ENCODE measurements at places on chromosomes 16 and 17.

DNA sequence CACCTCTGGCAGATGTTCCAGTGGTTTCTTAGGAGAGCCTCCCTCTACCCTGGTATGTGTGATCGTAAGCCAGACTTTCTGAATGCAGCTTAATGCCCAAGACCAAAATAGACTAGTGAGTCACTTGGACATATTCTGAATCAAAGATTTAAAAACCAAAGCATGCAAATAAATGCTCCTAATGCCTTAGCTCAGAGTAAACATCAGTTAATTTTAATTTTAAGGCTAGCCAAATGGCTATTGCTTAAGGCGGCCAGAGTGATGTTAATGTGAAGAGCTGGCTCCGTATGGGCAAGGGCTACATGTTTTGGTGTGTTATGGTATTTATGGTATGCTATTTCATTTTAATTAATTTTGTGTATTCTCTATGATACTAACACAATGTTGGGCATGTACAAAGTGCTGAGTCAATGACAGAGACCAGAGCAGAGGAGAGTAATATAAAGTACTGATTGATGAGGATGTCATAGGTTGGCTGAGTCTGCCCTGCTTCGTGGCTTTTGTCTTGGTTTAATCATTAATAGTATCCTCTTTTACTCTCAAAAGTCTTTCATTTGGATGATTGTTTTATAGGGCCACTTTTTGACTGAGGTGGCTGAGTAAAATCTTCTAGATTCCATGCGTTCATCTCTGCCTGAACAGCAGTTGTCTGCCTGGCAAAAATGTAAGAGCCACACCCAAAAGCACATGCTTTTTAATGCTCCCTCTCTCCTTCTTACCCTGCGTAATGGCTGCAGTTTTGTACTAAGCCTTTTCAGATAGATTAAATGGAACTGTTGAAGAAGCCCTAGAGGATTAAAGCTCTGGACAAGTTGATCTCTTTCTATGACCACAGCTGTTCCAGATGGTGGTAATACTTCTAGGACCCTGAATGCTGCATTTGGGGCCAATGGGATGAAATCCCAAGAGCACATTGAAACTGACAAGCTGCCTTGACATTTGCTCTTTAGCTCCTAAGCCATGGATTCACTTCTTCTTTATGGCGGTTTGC, 59.6 kb downstream of the MAP2K6 start:
- DNase-seq = peak; percentile 69

DNA sequence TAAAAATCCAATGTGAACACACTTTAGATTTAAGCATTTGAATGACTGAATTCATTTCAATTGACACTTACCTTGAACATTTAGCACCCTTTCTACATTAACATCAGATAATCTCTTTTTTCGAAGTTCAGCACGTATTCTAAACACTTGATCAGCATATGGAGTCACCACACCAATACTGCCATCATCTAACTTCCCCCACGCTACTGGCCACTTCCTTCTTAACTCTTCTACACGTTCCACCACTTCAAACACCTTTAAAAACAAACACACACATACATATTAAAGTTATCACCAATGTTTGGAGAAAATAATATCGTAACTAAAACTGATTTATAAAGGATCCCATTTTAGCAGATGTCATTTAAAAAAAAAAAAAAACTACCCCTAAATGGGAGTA, 93.5 kb downstream of the CACNG1 start:
- DNase-seq = no peak

DNA sequence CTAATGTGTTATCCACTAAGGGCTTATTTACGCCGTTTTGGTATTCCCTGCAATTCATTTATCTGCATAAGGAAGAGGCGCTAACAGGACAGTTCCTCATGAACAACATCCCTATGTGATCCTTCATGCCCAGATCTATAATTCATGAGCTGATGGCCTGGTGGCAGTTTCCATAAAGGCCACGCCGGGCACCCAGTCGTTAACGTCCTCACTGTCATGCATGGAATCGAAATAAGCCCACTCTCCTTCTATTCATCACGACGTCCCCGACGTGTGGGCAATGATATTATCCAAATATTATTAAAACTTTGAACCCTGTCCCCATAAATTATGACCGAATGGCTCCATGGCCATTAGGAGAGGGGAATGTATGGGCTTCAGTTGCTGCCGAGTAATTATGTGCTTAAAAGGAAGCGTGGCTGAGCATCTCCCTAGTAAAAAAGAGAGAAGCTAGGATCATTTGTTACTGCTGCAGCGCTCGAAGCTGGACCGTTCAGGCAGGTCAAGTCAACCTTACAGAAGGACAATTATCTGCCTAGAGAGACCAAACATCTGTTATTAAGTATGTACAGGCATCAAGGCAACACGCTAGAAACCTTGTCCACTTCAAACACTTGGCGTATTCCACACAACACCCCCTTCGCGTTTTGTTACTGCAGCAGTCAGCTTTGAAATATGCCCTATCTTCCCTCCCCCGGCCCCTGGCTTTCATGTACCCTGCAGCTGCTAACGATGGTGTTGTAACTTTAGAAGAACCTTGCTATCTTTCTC, 94.0 kb upstream of the SALL1 start:
- DNase-seq = no peak

- no peak for DNase-seq
These were observed 9.9 kb upstream of the MVD start for GRCh38 chr16:88672776-88673175.

DNA sequence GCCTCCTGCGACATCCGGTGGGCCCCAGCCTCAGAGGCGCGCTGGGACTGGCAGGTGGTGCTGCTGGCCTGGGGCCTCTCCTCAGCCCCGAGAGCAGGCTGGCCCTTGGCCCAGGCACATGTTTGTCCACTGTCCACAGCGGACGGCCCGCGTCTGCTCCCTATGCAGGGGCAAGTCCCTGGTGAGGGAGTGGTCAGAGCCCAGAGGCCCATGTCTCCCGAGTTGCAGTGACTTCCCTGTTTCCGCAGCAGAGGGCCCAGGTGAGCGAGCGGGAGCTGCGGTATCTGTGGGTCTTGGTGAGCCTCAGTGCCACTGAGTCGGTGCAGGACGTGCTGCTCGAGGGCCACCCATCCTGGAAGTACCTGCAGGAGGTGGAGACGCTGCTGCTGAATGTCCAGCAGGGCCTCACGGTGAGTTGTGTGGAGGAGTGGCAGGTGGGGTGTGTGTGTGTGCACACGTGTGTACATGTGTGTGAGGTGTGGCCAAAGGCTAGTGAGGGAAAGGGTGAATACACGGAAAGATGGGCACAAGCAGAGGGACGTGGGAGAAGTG, 10.4 kb downstream of the IL34 start:
- DNase-seq = no peak

DNA sequence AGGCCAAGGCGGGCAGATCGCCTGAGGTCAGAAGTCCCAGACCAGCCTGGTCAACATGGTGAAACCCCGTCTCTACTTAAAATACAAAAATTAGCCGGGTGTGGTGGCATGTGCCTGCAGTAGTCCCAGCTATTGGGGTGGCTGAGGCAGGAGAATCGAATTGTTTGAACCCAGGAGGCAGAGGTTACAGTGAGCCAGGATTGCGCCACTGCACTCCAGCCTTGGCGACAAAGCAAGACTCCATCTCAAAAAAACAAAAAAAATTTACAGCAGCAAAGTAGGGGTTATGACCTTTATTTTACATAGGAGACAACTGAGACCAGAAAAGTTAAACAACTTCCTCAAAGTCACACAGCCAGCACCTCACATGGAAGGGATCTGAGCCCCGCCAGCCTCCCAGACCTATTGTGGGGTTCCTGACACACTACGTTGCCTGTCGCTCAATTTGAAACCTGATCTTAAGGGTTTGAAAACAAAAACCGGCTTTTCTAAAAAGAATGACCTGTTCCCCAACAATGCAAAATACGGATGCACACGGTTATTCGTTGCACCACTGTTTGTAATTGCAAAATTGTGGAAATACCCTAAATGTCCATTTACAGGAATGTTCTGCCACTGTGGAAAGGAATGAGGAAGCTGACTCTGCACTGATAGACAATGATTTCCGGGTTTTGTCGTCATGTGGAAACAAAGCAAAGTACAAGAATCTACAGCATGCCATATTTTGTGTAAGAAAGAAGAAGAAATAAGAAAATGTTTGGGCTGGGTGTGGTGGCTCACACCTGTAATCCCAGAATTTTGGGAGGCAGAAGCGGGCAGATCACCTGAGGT, 77.2 kb downstream of the CNGB1 start:
- peak; percentile 78 for DNase-seq

GRCh38 chr16:83579436-83579835, 228.3 kb upstream of the HSBP1 start:
- no peak for DNase-seq

GRCh38 chr17:61813211-61813610, 50.1 kb downstream of the BRIP1 start:
- peak; percentile 21 for DNase-seq

- peak; percentile 100 for DNase-seq
These were observed 78.8 kb downstream of the WIPI1 start for GRCh38 chr17:68378268-68379176.

DNA sequence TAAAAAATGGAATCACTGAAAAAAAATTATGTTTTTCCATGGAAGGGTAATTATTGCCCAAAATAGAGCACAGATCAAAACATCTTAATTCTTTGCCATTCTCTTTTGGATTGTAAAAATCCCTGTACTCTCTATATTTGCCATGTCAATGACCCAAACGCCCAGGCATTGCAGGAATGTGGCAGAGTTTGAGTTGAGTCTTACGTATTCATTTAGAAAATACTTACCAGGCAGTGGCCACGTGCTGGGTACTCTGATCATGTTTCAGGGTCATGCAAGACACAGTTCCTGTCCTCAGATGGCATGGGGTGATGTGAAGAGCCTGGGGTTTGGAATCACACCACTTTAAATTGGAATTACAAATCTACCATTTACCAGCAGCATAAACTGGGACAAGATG, 267.7 kb downstream of the ABCC12 start:
- peak; percentile 3 for DNase-seq

DNA sequence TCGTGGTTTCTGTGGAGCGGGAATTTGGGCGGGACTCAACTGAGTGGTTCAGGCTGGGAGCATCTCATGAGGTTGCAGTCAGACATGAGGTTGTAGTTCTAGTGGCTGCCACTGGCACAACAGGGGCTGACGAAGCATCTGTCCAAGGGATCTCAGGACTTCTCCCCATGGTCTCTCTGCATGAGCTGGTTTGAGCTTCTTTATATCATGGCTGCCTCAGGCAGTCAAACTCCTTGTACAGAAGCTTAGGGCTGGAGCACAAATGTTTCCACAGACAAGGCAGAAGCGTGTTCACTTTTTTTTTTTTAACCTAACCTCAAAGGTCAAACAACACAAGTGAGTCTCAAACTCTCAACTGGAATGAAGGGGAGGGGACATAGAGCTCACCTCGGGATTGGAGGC, 243.3 kb downstream of the MSI2 start:
- no peak for DNase-seq
